ENCODE measurements at places on chromosomes 3 and 15.

DNA sequence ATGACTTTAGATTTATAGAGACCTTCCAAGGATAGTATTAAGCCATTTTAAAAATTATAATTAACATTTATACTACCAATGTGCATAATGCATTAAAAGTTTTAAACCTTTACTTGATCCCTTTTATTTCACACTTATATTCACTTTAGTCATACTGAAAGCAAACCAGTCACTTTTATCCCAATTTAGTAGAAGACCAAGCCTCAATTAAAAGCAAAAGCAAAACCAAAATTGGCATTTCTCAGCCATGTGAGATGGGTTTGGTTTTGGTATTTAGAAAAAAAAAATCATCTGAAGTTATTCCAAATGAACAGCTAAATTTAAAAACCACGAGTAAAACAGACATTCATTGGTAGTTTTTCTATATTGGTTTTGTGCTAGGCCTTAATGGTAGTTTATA is 249.4 kb downstream of the LPP start:
- DNase-seq = no peak

DNA sequence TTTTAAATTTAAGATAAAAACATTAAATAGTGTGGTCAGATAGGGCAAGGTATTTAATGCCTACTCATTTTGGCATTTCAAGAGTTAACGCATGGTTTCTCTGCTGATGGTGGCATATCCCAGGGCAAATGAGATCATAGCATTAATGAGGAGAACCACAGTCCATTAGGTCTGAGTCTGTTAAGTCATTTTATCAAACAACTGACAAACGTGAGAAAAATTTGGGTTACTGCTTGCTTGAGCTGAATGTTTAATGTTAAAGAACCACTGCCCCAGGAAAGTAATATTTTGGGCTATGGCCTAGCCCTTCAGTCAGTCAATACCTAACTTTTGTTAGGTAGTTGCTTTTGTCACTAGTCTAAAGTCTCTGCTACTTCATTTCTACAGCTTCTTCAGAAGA is 37.9 kb upstream of the SLC2A2 start:
- no peak for DNase-seq

- no peak for DNase-seq
Observed at GRCh38 chr3:49869525-49870126, at the start of gene CAMKV. Gene CAMKV, minus strand, starts transcription at chr3:49869906. Its CDS starts 7,518 bp downstream, at chr3:49862388.

- no peak for DNase-seq
Observed at GRCh38 chr3:61429106-61429505, 132.3 kb upstream of the PTPRG start.

DNA sequence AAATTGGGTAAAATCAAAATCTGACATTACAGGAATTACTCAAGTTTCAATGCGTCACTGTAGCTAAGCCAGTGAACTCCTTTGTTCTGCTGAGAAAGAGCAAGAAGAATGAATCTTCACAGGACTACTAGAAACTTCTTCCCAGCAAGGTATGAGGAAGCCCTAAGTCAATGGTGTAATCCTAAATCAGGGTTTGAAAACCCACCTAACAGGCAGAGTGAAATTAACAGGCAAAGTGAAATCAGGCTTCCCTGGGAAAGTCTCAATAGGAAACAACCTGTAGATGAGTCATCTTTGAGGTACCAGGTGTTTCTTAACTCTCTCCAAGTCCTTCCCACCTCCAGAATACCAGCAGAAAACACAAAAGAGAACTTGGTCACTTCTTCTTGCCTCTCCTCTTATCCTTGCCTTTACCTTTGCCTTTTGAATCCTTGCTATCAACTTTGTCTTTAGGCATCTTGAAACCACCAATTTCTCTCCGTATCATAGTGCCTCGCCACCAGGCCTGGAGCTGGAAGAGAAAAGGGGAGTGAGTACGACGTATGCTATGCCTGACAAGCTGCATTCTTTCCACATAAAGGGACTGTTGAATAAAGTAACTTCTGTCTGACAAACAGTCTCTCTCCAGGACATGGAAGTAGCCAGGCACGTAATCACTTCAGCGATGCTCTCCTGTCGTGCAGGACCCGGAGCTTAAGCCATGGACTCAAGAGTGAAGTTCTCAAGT is 60.6 kb upstream of the RPL35A start:
- no peak for DNase-seq

DNA sequence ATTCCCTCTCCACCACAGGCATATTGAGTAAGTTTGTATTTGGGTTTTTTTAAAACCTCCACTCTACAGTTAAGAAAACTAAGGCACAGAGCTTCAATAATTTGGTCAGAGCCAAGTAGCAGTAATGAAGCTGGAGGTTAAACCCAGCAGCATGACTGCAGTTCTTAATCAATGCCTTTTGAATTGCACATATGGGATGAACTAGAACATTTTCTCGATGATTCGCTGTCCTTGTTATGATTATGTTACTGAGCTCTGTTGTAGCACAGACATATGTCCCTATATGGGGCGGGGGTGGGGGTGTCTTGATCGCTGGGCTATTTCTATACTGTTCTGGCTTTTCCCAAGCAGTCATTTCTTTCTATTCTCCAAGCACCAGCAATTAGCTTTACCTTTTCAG is 1.6 kb upstream of the CCR5 start:
- no peak for DNase-seq

DNA sequence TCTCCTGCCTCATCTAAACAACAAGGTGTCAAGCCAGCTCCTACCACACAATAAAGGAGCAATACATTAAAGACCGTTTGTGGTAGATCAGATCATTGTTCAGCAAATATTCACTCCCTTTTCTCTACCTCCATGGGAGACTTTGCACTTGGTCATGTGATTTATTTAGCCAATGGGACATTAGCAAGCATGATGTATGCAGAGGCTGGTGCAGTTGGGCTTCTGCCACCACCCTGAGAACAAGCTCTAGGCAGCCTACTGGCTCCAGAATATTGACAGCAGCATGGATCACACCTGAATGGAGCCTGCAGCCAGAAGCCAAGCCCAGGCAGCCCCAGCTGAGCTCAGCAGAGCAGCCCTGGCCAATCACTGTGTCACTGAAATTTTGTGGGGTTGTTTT is 99.4 kb upstream of the UBE2E2 start:
- DNase-seq = no peak

GRCh38 chr3:15743587-15744009 is 54.2 kb downstream of the ANKRD28 start:
- DNase-seq = no peak
